Stimulated activated CD4-positive, alpha-beta T cell treated with anti-CD3 and anti-CD28 coated beads, Interleukin-15, amount 100 ng/mL, for 24 hours (primary cell): ENCODE measurements at places on chromosomes 5 and 9.
A peak's percentile ranks its signal among the peaks of the same experiment; 100 is the strongest.

DNA sequence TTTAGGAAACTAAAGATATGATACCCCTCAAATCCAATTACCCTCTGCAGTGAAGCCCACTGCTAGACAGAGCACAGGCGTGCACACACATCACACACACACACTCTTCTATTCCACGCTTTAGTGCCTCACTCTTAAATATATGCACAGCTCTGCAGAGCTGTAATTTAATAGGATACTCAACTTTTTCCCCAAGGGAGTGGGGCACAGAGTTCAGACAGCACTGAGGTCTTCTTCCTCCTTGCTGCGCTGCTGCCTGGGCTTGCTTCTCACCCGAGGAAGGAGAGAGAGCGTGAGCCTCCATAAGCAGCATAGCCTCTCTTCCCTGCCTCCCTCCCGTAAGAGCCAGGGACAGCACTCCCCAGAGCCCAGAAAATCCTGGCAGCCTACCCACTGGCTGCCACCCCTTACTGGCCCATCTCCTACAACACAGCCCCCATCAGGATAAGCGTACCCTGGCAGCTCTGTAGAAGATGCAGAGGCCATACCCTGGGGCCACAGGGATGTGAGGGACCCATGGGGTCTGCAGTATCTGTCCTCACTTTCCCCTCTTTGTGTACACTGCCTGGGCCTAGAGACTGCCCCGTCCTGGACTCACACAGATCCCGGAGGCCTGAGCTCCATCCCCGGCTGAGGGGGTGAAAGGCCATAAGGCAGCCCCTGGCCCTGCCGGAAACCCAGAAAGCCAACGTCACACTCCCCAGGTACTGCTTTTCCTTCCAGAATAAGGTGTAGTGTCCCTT is 102.1 kb downstream of the C5orf15 start:
- no peak for DNase-seq

DNA sequence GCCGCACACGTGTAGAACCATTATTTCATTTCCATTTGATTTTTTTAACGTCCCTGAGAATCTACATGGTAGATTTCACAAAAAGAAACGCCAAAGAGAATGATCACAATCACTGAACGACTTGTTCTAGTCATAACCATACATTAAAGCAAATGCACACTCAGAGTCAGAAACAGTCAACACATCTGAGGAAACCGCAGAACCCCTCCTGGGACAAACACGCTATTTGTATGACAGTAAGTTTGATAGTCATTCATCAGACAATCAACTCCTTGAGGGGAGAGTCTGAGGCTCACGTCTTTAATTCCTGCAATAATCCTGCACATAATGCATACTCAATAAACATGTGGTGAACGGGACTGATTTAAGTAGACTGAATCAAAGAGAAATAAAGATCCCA is 129.2 kb downstream of the MED27 start:
- DNase-seq = no peak

- no peak for DNase-seq
Measured at GRCh38 chr9:70389621-70390266, 24.7 kb downstream of the KLF9 start.

GRCh38 chr5:132083071-132083678 is 9.6 kb downstream of the CSF2 start:
- DNase-seq = peak; percentile 77

GRCh38 chr9:112334432-112334841 is 1.0 kb upstream of the PTBP3 start:
- DNase-seq = peak; percentile 66

GRCh38 chr9:92942688-92943616 is 4.4 kb upstream of the FGD3 start:
- no peak for DNase-seq

- DNase-seq = no peak
Measured at GRCh38 chr9:85246541-85246940, 495.2 kb downstream of the AGTPBP1 start.

GRCh38 chr5:156149213-156149612 is 177.8 kb upstream of the SGCD start:
- DNase-seq = no peak

DNA sequence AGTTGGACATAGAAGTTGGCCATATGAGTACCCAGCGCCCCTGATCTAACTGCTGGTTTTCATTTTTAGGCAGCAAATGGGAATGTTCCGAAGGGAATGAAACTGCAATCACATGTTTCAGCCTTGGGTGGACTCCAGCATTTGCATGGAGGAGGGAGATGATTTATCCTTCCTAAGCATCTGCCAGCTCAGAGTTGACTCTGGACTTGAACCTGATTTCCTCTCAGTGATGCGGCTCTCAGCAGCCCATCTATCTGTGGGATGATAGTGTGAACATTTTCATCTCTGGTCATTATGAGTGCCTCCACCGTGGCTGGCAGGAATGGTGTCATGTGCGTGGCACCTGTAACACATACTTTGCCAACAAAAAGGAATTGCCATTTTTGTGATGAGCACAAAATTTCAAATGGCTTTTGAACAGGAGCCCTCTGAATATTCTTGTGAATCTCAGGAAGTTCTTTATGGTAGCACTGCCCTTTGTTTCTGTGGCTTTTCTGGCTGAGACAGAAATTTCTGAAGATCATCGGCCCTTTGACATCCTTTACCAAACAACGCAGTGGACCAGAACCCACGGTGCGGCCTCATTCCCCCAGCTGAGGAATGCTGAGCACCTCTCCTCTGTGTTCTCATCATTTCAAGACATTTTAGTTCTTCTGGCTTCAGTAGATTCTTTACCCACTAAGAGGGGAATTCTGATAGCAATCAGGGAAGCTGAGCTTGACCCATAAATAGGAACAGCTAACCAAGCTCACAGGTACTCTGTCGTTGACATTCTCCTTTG is 28.5 kb downstream of the FUBP3 start:
- DNase-seq = no peak

GRCh38 chr5:102682101-102682647 is 72.9 kb upstream of the PAM start:
- DNase-seq = no peak

- DNase-seq = no peak
Measured at GRCh38 chr5:123671711-123672456, 159.9 kb downstream of the CSNK1G3 start.

GRCh38 chr5:17001428-17001827 is 65.3 kb upstream of the MYO10 start:
- no peak for DNase-seq

DNA sequence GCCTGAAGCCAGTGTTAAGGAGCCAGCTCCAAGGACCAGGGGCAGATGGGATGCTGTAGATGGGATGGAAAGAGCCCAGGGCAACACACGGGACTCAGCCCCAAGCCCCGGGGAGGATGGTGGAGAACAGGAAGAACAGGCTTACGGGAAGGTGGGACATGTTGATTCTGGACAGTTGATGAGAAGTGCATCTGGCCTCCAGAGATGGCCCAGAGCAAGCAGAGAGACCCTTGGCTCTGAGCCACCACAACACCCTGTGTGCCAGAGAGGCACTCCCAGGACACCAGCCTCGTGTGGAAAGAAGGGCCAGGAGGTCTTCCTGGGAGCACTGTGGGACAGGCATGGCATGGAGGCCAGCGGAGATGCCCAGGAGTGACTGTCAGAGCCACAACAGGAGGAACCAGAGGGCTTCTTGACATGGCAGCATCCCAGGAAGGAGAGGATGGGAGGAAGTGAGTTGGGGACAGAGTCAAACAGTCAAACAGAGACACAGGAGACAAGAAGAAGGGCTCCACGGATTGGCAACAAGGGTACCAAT is 156.3 kb upstream of the MVB12B start:
- no peak for DNase-seq

- no peak for DNase-seq
Measured at GRCh38 chr5:126938466-126938865, 91.9 kb downstream of the MARCHF3 start.

DNA sequence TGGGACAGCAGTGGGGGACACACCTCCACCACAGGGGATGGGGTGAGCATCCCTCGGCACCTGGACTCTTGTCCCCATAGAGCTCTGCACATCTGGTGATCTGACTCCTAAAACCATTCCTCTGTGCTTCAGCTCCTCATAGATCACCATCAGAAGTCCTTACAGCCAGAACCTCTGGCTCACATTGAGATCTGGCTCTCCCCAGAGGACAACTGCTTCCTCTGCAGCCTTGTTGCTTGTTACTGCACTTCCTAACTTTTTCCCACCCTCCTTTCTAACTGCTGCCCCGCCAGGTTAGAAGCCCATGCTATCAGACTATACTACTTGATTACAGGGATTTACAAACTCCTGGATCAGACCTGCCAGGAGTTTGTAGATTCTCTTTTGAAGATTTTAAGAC is 64.5 kb downstream of the ARSB start:
- no peak for DNase-seq

- peak; percentile 31 for DNase-seq
Measured at GRCh38 chr9:137745541-137745991, 126.8 kb downstream of the EHMT1 start.

DNA sequence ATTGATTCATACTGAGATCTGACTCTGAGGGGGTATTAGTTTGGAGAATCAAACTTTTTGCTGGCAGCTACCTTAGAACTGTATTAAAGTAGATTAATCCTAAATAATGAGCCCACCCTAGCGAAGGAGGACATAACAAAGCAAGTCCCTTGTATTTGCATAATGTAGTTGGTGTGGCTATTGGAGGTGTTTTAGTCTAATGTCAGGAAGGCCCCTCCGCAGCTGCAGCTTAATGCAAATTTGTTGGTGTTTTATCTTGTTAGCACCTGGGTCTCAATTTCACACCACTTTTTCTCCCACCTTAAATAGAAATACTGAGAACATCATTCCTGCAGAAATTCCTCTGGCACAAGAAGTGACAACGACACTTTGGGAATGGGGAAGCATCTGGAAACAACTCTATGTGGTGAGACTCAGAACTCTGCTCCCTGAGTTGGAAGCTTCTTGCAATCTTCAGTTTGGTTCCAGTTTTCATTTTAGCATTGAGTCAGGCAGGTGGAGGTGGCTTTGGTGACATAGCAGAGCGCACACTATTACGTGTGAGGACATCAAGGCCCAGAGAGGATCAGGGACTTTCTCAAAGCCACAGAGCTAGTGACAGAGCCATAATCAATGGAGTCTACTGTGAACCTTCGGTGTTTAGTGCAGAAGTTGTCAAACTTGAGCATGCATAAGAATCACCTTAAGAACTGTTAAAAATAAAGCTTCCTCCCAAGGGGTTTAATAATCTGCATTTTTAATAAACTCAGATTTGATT is 33.9 kb downstream of the DOCK2 start:
- no peak for DNase-seq

GRCh38 chr9:134983506-134984371 is 66.0 kb upstream of the FCN1 start:
- DNase-seq = no peak

GRCh38 chr5:127053049-127053448 is 20.3 kb downstream of the C5orf63 start:
- DNase-seq = no peak
